ENCODE measurements at places on chromosomes 6 and 20.

- peak; percentile 39 for DNase-seq
Measured at GRCh38 chr6:144334150-144334708, 49.1 kb downstream of the UTRN start.

GRCh38 chr20:63978319-63979228 lies 868 bp downstream of the SAMD10 start:
- no peak for DNase-seq

- DNase-seq = no peak
Measured at GRCh38 chr6:42449917-42450476, 1.7 kb downstream of the TRERF1 start.

DNA sequence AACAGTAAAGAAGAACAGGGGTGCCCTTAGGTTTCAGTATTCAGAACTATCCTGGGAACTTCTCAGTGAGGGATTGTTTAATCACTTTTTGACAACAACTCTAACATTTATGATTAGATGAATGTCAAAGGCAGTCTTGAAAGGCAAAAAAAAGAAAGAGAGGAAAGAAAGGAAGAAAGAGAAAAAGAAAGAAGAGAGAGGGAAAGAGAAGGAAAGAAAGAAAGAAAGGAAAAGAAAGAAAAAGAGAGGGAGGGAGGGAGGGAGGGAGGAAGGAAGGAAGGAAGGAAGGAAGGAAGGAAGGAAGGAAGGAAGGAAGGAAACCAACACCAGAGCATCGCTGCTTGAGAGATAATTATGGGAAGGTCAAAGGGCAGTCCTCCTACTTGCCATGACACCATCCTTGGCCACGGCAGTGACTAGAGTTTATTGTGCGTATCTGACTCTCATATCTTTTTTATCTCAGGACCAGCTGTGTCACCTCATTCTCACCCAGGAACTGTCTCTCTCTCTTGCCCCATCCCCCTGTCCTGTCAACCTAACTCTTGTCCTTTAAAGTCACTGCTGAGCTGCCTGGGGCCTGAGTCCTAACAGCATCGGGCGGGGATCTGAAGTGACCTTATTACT lies 96.8 kb upstream of the ATXN1 start:
- no peak for DNase-seq

GRCh38 chr20:51036226-51036625 lies 13.3 kb upstream of the KCNG1 start:
- DNase-seq = no peak

- DNase-seq = no peak
Measured at GRCh38 chr20:25534845-25535244, 50.5 kb downstream of the NINL start.

- no peak for DNase-seq
Measured at GRCh38 chr6:5205035-5205507, 55.7 kb downstream of the LYRM4 start.

GRCh38 chr6:45647341-45648261 lies 269.9 kb upstream of the SUPT3H start:
- DNase-seq = no peak

DNA sequence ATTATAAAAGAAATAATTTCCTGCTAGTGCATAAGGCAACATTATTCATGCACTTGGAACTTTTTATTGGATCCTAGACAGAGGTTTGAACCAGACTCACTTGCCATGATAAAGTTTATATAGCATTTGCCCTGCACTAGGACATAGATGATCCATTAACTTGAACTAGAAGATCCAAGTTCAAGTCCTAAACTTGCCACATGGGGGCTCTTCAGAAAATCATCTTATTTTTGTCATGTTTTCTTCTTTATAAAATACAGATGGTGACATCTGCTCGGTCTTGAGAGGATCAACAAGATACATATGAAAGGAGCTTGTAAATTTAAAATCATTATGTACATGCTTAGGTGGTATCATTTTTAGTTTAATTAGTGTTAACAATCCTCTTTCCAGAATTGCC lies 94.5 kb downstream of the SIM1 start:
- DNase-seq = no peak

- no peak for DNase-seq
Measured at GRCh38 chr20:10074513-10074912, 39.7 kb downstream of the ANKEF1 start.

DNA sequence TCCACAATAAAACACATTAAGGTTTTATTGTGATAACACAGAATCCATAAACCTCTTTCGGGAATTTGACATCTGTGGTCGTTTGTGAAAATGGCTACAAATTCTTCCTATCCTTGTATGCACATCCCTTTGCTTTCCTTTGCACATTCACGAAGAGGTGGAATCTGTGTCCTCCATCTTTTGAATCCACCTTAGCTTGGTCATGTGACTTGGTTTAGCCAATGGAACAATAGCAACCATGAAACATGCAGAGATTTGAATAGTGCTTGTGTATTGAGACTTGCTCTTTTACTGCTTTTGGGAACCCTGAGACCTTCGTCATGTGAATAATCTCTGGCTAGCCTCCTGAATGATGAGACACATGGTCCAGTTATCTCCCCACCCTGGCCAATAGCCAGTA lies 49.7 kb upstream of the NOP56 start:
- no peak for DNase-seq

DNA sequence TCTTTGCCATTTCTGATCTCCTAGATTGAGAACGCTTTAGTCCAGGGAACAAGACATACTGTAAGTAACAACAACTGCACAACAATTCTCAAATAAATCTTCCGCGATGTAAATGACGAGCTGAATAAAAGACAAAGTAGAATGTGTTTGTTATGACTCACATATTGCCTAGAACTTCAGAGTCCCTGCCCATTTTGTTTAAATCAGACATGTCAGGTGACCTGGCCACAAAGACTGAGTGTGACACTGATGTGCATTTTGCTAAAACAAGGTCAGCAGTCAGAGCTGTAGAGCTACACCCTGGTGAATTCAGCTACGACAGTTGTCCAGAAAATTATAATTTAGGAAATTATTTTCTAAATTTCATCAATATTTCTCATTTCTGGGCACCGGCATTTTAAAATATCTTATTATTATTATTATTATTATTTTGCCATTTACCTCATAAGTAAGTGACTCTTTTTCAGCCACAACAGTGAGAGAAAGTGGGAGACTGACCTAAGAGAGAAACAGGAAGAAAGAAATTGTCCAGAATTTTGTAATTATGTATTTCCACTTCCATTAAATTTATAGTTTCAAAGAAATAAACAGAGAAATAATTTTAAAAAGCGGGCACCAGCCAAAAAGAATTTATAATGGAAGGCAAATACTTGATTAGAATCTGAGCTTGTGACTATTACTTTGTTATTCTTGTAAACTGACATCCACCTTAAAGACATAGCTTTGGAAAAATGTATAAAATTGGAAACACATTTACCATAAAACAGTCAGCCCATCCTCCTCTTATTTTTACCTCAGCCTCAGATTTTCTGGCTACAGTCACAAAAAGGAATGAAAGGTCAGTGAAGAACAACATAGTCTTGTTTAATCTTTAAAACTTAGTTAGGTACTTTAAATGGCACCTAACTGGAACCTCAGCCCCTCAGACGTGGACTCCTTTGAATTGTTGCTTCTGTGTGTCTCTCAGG lies 157.0 kb upstream of the CITED2 start:
- DNase-seq = no peak

- DNase-seq = no peak
Measured at GRCh38 chr6:80263585-80263984, 157.1 kb downstream of the BCKDHB start.

DNA sequence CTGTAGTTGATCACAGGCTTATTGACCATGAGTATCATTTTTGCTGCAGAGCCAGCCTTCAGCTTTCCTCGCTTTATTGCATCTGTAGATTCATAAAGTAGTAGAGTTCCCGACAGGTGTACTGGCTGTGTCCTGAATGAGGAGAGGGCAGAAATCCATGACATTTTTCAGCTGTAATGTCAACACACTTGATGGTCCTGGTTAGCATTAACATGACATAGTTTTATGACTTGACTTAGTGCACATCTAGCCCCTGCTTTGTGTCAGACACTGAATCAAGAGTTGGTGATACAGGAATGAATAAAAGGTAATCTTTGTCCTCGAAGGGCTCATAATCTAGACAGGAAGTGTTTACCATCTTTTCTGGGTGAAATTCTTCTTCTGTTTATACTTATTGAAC lies 55.0 kb downstream of the AIG1 start:
- DNase-seq = no peak

DNA sequence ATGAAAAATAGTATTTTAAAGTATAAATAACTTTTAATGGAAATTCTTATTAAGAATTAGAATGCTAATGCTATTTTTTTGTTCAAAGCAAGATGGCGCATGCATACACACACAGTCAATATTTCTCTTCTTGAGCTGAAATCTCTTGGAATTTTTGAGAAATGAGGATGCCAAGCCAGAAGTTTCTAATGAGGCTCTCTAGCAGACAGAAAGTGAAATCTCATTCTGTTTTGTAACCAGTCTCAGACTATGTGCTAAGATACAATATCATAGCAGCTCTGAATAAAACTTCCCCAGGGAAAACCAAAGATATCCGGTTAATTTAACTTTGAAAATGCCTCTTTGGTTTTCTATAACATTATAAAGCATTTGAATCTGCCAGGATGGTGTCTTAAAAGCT lies 97.2 kb upstream of the HDAC2 start:
- DNase-seq = no peak

DNA sequence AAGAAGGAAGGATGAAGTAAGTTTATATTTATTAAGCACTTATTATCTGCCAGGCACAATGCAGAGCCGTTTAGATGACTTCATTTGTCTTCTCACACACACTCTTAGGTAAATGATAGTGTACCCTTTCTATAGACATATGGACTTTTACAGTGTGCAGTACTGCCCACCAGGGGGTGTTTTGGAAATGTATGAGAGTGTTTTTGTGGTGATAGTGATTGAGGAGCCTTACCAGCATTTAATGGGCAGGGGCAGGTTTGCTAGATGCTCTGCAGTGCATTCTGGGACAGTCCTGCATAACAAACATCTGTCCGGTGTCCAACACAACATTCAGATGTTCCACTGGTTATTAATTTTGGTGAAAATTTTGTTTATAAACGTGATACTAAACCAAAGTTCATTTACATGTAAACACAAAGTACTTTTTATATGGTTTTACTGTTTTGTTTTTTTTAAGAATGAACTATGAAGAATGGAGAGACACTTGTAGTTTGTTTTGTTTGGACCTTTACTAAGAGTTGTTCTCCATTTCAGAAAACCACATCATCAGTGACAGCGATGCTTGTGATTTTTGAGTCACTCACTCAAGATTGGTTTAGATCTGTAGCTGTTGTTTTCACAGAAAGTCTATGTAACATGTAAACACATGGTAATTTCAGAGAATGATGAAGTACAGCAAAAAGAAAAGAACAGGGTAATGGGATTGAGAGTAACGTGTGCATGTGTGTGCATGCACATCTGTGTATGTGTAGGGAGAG lies 19.9 kb downstream of the KCNS1 start:
- DNase-seq = no peak

GRCh38 chr6:157811476-157812173 lies 11.4 kb upstream of the SNX9 start:
- DNase-seq = no peak

DNA sequence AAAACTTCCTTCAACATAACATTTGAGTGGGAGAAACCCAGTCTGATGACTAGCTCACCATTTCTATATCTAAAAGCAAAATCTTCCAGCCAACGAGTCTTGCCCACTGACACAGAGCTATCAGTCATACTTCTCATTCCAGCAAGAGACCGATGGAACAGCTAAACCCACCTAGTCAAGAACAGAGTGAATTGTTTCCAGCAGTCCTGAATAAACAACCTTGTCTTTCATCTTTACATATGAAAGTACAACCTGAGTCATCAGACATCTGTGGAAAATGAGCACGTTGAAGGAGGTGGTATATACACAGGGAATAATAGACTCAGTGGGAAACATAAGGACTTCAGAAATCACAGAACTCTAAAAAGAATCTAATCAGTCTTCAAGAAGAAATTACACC lies 23.8 kb downstream of the NRSN1 start:
- no peak for DNase-seq

- DNase-seq = no peak
Measured at GRCh38 chr6:9083108-9083507, 647.8 kb upstream of the SLC35B3 start.

DNA sequence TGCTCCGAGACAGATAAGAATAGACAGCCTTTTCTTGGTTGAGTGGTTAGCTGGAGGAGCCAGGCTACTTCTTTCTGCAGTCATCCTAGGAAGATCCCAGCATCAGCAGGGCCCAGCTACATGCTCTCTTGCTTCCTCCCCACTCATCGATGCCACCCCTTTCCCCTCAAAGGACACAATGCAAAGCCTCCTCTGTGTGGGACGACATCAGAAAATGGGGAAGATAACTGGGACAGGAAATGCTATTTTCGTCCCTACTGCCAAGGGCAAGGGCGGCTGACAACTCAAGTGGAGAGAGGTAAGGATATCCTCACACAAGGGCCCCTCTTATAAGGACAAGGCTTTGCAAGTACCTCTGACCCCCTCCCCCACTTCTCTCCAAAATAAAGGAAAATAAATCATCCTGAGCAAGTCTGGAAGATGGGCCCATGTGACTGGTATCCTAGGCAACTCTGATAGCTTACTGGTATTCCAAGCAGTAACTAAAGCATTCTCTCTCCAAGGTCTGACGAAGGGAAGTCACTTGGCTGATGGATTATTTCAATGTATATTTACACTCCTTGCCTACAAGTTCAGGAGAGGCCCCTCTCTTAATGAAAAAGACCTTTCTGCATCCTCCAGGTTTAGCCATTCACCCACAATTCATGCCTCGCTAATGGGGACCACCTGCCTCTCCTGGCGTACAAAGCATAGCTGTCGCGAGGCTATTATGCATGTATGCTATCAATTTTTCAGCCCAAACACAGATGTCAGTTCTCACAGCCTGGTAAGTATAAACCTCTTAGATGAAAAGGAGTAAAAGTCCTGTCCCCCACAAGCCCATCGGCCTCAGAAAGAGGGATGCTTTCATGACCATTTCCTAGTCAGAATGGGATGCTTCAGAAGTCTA lies 11.3 kb downstream of the ELMO2 start:
- DNase-seq = no peak

GRCh38 chr20:50313827-50314677 lies 123.4 kb downstream of the CEBPB start:
- DNase-seq = no peak

All from stimulated activated CD8-positive, alpha-beta memory T cell treated with anti-CD3 and anti-CD28 coated beads, Interleukin-2, amount 100 ng/mL, for 1 hour (primary cell).